ENCODE measurements at places on chromosomes 1 and 21.

GRCh38 chr1:246787781-246788513, 63.7 kb downstream of the SCCPDH start:
- DNase-seq, result no peak

DNA sequence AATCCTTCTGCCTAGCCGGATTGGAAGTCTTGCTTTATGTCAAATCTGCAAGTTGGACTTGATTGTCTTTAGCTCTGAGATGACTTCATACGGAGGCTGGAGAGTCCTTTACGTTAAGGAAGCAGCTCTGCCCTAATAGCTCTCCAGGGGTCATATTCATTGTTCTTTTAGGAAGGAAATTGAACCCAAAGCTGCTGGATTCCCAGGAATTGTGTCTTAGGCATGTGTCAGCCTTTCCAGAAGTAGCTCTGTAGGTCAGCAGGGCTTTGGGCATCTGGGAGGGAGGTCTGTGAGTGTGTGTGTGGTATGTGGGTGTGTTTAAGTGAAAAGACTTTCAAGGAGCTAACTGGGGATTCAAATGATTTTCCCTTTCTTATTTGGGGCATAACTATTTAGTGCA, 82.4 kb downstream of the ABCA4 start:
- DNase-seq, result no peak

DNA sequence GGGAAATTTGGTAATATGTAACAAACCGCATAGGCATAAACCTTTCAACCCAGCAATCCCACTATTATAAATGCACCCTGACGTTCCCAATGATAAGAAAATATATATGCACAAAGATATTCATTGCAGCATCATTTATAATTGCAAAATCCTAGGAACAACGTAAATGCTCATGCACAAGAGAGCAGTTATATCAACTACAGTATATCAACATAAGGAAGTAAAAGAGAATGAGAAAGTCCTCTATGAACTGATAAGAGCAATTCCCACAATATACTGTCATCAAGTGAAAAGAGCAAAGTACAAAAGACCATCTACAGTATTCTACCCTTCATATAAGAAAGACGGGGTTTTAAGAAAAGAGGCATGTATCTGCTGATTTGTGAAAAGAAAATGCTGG, 229.9 kb downstream of the SLC45A1 start:
- no peak for DNase-seq

GRCh38 chr1:97164276-97164639, 442.7 kb downstream of the PTBP2 start:
- no peak for DNase-seq

- DNase-seq, result no peak
Measured at GRCh38 chr1:84644472-84644871, 45.8 kb downstream of the SSX2IP start.

- no peak for DNase-seq
Measured at GRCh38 chr1:13619909-13620308, 36.3 kb downstream of the PDPN start.

- DNase-seq, result no peak
Measured at GRCh38 chr1:32406629-32407111, 12.4 kb upstream of the BSDC1 start.

DNA sequence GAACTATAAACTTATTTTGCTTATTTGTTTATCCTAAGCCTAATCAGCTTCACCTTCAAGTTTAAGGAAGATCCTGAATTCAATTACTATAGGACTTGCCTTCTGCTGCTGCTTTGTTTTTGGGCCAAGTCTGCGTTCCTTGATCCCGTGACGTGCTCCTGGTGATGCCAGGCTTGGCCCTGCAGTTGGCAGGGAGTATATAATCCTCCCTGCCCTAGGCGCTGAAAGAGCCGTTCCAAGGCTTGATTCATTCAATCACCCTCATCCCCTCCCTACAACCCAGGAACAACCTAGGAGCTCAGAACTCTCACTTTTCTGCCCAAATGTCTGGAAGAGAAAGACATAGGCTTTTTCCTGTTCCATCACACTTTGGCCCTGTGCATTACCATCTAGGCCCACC, 12.4 kb upstream of the LRRN2 start:
- no peak for DNase-seq

DNA sequence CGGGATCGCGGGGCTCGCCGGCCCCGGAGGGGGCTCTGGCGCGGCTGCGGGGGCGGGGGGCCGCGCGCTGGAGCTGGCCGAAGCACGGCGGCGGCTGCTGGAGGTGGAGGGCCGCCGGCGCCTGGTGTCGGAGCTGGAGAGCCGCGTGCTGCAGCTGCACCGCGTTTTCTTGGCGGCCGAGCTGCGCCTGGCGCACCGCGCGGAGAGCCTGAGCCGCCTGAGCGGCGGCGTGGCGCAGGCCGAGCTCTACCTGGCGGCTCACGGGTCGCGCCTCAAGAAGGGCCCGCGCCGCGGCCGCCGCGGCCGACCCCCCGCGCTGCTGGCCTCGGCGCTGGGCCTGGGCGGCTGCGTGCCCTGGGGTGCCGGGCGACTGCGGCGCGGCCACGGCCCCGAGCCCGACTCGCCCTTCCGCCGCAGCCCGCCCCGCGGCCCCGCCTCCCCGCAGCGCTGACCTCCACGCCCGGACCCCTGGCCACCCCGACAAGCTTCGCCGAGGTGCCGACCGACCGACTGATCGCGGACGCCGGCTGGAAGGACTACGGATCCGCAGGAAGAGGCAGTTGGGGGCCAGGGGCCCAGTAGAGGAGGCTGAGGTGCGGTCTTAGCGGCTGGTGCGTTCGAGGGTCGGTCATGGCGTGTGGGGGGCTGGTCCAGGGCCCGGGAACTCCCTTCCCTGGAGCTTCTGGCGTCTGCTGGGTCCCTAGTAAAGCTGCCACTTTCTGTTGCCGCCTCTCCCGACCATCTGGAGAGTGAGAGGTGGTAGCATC, 711 bp downstream of the TRNP1 start:
- DNase-seq, result no peak

- no peak for DNase-seq
Measured at GRCh38 chr1:25773441-25774125, 26.4 kb upstream of the SELENON start.

DNA sequence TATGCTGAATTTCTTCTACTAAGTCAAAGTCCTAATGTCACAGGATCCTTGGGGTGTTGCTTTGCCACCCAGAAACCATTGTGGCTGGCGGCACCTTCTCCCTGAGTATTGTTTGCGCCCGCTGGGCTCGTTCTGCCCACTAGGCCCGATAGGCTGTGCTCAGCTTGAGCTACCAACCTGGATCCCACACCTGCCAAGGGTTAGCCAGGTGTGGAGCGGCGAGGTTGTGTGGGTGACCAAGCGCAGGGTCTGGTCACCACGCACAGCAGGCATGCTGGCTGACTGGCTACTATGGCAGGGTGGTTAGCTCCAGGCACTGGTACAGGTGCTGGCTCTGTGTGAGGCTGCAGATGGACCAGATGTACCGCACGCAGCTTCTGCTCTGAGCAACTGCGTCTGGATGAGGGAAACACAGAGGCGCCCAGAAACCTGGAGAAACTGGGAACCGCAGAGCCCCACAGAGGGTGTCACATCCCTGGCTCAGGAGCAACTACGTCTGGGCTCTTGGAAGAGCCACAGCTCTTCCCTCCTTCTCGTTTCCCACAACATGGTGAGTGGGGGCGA, 50.3 kb upstream of the SCYL3 start:
- DNase-seq, result no peak

GRCh38 chr1:8458607-8459006, 140.7 kb downstream of the SLC45A1 start:
- no peak for DNase-seq

GRCh38 chr1:148308832-148309458, 156.9 kb upstream of the NBPF11 start:
- DNase-seq, result no peak

DNA sequence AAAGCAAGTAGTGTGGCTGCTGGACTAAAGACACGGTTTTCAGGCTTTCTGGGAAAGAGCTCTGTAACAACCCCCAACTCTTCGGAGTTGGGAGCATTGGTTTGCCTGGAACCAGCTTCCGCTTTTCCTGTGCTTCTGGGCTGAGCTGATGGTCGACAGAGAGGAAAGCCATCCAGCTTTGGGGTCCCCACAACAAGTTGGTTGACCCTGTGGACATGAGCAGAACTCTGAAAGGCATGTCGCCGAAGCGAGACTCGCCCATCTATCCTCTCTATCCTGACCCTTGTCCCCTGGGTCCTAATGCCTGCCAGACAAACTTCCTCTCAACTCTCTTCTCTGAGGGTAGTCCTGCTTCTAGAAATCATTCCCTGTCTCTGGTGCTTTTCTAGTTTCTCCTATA, 31.9 kb upstream of the FCGR2A start:
- peak; percentile 8 for DNase-seq

- DNase-seq, result no peak
Measured at GRCh38 chr1:199747984-199748383, 279.5 kb upstream of the NR5A2 start.

DNA sequence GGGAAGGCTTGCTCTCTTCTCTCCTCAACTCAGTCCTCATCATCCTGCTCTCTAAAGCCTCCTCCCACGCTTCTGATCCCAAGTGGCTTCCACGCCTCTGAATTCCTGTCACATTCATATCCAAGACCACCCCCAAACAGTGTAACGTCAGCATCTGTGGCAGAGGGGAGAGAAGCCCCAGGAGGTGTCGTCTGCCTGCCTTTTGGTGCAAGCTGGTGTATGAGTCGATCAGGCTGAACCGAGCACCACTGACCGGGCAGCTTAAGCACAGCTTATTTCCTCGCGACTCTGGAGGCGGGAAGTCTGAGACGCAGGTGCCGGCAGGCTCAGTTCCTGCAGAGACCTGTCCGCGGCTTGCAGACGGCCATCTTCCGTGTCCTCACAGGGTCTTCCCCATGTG, 123.8 kb upstream of the RAB4A start:
- no peak for DNase-seq

DNA sequence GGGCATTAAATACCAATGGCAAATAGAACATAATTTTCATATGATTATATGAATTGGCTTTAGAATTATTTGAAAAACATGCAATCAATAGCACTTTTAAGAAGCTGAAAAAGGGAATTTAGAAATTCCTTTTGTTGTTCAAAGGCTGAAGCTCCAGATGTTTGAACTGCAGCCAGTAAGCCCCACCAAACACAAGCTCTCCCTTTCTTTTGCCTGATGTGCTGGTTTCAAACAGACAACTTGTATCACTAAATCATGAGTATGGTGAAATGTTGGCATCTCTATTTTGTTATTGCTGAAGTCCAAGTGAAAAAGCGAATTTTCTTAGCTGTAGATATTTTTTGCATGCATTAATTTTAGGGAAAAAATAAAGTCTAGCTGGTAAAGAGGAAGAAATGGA, 27.5 kb upstream of the NCAM2 start:
- no peak for DNase-seq

GRCh38 chr1:26582053-26582835, 52.7 kb downstream of the RPS6KA1 start:
- no peak for DNase-seq

- no peak for DNase-seq
Measured at GRCh38 chr1:92862605-92863004, 30.8 kb downstream of the RPL5 start.

DNA sequence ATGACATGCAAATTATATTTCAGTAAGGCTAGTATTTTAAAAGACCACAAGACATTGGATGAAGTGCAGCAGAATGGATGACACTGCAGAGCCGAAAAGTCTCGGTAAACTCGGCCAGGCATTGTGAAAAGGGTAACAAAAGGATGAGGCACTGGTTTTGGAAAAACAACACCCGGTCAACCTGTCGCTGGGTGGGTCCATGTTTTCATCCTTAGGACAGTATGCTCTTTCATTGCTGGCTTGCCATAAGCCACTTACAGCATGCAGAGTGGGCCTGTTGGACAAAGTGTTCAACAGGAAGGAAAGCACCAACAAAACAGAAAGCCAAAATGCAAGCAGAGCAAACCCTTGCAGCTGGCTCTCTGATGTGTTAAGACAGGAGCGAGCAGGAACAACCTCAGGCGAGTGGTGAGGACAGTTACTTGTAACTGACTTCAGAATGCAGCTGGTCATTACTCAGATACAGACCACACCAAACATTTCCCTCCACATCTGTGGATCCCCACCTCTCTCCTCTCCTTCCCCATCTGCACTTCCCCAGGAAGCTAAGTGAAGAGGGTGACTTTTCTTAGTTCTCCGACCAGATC, 2.9 kb upstream of the RCAN1 start:
- DNase-seq, result no peak

GRCh38 chr1:147243228-147243685, 773 bp downstream of the CHD1L start:
- peak; percentile 59 for DNase-seq

GRCh38 chr21:31459457-31459856, 115.4 kb upstream of the TIAM1 start:
- DNase-seq, result no peak

DNA sequence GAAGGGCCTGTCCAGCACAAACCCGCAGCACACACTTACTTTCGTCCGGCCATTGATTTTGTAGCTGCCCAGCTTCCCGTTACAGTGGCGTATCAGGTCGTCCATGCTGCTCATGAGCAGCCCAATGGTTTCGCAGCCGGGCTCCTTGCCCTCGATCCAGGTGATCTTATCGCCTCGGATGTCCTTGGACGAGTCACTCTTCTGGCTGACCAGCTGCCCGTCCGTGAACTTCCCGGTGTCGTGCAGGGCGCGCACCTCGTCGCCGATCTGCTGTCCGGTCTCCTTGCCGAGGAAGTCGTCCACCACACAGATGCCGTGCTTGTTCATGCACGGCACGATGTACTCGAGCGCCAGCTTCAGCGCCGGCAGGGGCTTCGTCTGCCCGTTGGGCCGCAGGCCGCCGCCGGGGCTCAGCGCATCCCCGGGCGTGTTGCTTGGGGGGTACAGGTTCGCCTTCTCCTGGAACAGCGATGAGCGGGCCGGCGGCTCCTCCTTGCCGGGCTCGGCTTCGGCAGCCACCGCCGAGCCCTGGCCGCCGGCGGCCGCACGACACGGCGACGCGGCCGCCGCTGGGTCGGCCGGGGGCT, 1.0 kb downstream of the EGLN1 start:
- DNase-seq, result peak; percentile 64

GRCh38 chr21:29230551-29231261, 68.0 kb upstream of the BACH1 start:
- DNase-seq, result no peak

DNA sequence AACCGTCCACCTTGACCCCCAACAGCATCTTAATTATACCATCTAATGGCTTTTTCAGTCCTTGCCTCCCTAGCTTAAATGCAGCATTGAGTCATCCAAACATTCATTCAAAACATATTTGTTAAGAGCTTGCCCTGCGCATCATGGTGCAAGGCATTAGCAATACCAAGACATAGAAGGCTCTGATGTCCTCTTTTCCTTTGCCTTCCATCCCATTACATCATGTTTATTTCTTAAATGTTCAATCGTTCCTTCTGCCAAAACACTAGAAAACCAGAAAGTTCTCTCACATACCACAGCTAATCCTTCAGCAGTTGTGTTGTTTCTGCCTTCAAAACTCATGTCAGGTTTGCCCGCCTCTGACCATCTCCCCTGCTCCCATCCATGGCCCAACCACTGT, 29.8 kb upstream of the VTCN1 start:
- DNase-seq, result no peak

Measured in NCI-H2081 (cell line).